ENCODE measurements at places on chromosomes 2 and 18.

GRCh38 chr2:130823171-130823885 is 13.4 kb upstream of the ARHGEF4 start:
- no peak for DNase-seq

DNA sequence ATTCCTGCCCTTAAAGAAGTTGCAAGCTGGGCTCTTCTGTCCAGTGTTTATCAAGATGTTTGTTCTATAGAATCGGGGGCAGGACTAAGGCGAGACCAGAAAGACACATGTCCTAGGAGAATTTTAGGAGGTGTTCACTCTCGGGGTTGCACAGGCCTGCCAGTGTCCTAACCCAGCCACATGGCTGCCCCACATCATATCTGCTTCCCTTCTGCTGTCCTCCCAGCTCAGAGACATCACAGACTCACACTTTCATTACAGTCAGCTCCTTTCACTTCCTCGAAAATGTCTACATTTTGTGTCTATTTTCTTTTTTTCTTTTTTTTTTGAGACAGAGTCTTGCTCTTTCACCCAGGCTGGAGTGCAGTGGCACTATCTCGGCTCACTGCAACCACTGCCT is 10.7 kb upstream of the MRO start:
- DNase-seq: no peak

DNA sequence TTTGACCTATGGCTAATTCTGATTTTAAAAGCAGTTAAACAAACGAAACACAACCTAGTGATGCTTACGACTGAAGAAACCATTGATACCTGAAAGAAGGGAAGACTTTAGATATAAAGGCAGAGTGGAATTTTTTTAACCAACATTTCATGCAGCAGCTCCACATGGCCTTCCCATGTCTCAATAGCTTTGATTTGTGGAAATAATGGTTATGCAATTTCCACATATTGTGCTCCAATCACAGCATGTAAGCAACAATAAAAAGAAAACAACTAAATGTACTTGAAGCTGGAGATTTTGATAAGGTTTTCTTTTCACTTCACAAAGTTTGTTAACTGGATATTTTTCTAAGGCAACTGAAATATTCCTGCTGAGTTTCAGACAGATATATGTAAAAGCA is 82.0 kb upstream of the SLC39A10 start:
- DNase-seq: no peak

DNA sequence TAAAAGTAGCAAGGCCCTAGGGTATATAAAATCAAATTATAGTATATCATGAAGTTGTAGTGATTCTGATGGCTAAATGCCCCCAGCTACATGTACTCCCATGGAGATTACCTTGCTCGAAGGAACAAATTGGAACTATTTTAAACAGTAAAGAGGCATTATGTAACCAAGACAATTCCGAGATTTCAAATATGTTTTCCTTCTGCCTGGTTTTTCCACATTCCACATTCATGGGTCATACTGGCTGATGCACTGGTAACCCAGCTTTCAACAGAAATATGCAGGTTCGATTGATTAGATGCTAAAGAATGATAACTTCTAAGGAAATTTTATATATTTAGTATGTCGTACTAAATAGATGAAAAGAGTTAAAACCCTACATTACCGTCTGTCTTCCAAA is 62.3 kb upstream of the MGAT4A start:
- DNase-seq: no peak

DNA sequence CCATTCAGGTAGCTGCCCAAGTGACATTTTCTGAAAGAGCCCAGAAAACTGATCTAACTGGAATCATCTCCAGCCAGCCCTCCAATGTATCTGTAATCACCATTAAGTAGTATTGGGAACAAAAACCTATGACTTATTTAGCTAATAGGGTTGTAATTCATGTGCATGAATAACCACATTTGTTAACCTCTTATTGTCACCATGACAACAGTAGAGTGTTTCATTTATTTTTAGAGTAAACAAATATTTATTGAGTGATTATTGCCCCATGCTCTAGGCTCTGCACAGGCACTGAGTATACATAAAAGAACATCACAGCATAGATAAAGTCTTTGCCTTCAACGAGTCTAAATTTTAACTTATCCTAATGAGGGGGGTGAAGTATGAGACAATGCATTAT is 265.4 kb upstream of the UBE2E3 start:
- DNase-seq: no peak

DNA sequence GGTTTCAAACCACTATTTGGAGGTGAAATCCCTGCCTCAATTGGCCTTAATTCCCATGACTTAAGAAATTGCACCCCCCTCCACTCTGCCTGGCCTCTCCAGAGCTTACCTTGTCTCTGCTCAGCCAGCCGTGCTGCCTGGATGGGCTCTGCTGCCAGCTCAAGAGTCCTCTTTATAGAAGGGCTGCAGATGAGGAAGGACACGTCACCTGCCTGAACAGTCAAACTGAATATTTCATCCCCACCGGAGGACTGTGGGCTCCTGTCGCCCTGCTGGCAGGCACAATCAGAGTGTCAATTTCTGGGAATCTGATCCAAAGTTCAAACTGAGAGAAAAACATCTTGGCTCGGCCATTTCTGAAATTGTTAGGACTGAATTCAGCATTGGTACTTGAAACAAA is at the start of gene OTOS:
TSS of gene OTOS (minus strand) at position 148 of the 400 bp plus-strand sequence. CDS start 332 bp downstream, outside the sequence.
- DNase-seq: no peak

GRCh38 chr2:925309-925708 is 25.3 kb upstream of the SNTG2 start:
- no peak for DNase-seq

- no peak for DNase-seq
These were observed 88.7 kb upstream of the ATL2 start for GRCh38 chr2:38465789-38466127.

GRCh38 chr2:71611247-71611646 is 157.9 kb downstream of the DYSF start:
- no peak for DNase-seq

DNA sequence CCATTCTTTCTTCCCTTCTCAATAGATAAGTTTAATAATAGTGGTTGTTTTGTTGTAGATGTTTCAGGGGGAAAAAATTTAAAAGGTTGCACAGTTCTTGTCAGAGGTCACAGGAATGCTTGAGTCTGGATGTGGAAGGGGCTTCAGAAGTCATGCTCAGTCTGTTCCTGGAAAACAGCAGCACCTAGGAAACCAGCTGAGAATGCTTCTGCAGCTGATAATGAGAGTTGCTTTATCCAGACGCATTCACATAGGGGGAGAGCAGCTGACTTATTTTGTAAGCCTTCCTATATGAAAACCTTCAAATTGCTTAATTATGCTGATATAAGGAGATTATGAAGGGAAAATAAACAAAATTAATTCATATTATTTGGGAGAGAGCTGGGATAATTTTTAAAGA is 235.5 kb downstream of the GULP1 start:
- no peak for DNase-seq

DNA sequence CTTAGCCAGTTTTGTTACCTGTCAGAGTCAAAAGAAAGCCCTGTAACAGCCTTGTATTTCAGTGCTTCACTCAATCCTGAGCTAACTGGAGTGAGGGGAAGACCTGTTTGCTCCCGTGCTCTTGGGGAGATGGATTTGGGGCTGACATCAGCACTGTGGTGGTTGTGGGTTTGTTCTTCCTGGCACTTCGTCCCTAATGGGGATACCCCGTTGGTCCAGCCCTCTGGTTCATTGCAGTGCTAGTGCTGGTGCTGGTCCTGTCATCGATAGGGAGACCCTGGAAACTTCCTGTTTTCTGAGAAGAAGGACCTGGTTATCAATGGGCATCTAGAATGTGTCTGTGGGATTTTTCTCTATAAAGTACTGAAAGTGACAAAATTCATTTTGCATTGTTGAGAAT is 205.4 kb downstream of the ZNF407 start:
- DNase-seq: no peak

- no peak for DNase-seq
These were observed 4.6 kb upstream of the SEH1L start for GRCh38 chr18:12943215-12943614.

DNA sequence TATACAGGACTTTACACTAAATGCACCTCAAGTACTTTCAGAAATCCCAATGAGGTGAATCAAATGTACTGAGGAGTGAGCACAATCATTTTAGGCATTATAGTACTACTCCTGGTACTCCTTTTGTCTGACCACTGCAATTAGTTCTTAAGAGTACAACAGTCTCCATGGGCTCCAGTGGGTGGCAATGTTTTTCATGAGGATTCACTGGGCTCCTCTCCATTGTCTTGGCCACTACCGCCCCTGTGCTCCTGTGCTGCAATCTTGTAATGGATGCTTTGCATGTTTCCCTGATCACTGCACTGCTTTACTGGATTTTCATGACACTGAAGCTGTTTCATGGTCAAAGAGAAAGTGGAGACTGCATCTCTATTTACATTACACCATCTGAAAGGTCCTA is 268.5 kb upstream of the ZSWIM2 start:
- DNase-seq: no peak

DNA sequence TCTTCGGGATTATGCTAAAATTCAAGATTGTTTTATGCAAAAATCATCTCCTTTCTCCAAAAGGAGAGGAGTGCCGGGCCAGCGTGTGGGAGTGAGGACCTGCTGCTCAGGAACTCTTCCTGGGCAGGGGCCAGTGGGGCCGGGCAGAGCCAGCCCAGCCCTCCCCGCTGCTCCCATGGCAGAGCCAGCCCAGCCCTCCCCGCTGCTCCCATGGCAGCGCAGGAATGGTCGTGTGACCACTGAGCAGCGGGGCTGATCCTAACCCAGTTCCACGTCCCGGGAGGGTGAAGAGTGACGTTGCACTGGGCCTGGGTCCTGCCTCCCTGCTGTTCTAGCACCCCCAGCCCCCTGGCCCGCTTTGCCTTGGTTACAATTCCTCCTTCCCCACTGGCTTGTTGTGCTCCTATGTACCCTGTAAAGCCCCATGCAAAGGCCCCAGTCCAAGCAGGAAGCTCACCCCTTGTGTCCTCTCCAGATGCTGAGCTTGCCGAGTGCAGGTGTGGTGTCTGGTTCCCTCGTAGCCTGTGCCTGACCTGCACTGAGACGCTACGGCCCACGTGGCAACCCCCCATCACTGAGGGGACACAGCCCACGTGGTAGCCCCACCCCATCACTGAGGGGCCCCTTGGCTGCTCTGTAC is 11.4 kb upstream of the NEU4 start:
- no peak for DNase-seq

GRCh38 chr2:217988014-217988839 is 14.6 kb downstream of the TNS1 start:
- DNase-seq: peak; percentile 28

DNA sequence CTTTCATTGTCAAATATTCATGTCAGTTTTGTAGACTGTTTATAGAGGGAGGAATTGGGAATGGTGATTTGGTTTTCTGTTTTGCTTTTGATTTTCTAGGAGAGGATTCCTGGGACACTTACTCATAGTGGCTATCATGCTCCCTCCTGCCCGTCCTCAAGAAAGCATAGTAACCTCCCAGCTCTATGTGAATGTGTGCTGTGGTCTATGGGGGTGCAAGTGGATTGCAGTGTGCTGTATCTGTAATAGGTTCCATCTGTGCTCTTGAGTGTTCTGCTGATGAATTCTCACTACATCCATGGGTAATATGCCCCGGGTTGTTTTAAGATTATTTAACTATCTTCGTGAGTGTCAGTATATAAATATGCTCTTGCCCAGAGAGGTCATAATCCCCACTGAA is 811.3 kb downstream of the CNTNAP5 start:
- DNase-seq: no peak

DNA sequence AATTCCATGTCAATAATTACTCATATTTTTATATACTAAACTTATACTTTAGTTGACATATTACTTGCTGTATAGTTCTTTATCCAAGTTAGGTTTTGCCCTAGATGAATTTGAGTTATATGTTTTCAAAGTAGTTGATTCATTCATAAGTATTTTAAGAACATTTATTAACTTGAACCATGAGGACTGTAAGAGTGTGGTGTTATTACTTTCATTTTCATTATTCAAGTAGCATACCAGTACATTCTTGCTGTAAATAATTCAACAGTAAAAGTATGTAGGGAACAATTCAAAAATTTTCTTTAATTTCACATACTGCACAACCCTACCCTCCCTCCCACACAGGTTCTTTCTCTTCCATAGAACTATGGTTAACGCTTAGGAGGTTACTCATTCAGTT is 75.4 kb downstream of the ANKRD12 start:
- no peak for DNase-seq

DNA sequence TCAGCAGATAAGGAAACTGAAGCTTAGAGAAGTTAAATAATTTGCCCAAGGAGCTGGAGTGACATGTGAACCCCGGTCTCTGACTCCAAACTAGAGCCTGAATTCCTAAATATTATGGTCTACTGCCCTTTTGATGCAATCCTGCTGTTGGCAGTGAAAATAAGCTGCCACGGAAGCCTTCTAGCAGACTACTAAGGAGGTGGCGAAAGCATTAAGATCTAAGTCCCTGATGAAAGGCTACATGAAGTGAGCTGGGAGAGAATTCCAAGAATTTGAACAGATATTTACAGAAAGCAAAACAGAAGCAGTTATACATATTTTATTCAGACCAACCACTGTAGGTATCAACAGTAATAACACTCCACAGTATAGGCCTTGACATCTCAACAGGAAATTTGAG is 28.1 kb downstream of the TRMT61B start:
- DNase-seq: no peak

- DNase-seq: no peak
These were observed 110.7 kb downstream of the SLC8A1 start for GRCh38 chr2:40341198-40341597.

GRCh38 chr2:85436836-85437487 is 18.4 kb downstream of the SH2D6 start:
- DNase-seq: no peak

- no peak for DNase-seq
These were observed 601.8 kb upstream of the ID2 start for GRCh38 chr2:8080063-8080462.
